ENCODE measurements at places on chromosomes 7 and 10.

- no peak for DNase-seq
- H3K4me1 ChIP-seq = no peaks in the 10 kb centered on the region
- no peak overlapping the region for H3K4me3 ChIP-seq
- H3K36me3 ChIP-seq = no peaks in the 10 kb centered on the region
- no peaks in the 10 kb centered on the region for H3K27me3 ChIP-seq
- H3K27ac ChIP-seq = no peak overlapping the region
Observed at GRCh38 chr10:120077707-120078492, 185.4 kb downstream of the SEC23IP start.

GRCh38 chr7:146655928-146656797 is 539.6 kb downstream of the CNTNAP2 start:
- H3K36me3 ChIP-seq = no peaks in the 10 kb centered on the region
- no peaks in the 10 kb centered on the region for H3K27me3 ChIP-seq
- DNase-seq = no peak
- H3K4me3 ChIP-seq = no peak overlapping the region
- no peak overlapping the region for H3K27ac ChIP-seq

DNA sequence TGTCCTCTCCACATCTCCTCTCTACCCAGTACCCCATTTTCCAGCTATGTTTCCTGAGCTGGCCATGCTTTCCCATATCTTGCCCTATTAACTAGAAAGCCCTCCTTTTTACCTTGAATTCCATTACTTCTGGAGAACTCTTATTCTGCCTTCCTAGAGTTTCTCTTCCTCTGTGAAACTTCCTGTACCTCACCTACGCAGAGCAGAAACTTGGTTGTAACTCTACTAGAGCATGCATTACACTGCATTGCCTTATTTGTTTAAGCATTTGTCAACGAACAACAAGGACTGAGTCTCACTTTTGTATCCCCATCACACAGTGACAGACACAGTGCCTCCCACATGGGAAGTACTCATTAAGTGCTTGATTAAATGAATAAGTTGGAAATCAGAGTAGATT is 36.4 kb downstream of the VCL start:
- no peak overlapping the region for H3K27ac ChIP-seq
- H3K27me3 ChIP-seq = no peaks in the 10 kb centered on the region
- no peaks in the 10 kb centered on the region for H3K36me3 ChIP-seq

DNA sequence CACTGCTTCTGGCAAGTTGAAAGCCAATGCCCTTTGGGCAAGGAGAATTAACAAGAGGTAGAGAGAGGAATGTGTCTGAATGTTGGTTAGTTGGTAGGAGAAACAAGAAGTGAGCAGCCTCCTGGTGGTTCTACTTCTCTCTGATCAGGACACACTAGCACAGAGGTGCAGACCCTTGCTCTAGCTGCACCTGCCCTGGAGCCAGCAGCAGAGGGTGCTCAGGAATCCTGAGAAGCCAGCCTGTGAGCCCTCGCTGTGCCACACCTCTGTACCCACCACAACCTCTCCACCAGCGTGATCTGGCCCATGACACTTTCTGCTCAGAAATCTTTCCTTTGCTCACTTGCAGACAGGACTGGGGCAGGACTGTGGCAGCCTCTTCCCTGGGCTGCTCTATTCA is 364.7 kb downstream of the RPS24 start:
- no peaks in the 10 kb centered on the region for H3K4me1 ChIP-seq
- no peaks in the 10 kb centered on the region for H3K27me3 ChIP-seq
- no peaks in the 10 kb centered on the region for H3K36me3 ChIP-seq
- H3K27ac ChIP-seq = no peak overlapping the region
- H3K4me3 ChIP-seq = no peak overlapping the region
- DNase-seq = no peak

DNA sequence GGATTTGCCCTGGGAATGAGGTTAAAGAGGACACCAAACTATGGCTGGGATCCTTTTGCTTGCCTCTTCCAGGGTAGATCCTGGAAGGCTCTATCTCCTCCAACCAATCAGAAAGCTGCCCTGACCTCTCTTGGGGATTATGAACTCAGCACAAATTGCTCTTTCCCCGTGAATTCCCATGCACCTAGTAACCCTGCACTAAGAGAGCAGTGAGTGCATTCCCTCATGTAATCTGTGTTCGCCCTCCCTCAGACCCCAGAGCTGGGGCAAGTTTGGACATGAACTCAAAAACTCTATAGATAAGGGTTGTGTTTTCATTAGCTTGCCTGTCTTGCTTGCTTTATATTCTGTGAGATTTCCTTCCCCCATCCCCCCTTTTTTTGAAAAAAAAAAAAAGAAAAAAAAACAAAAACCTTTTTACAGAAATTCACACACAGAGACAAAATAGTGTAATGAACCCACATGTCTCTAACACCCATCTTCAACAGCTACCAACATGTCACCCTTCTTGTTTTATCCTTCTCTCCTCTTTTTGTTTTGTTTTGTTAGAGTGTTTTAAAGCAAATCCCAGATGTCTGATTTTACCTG is 225.5 kb upstream of the TCF7L2 start:
- H3K27me3 ChIP-seq = no peaks in the 10 kb centered on the region
- peaks cover 4% of the 10 kb centered on the region for H3K4me1 ChIP-seq
- no peak overlapping the region for H3K27ac ChIP-seq
- DNase-seq = no peak
- no peaks in the 10 kb centered on the region for H3K36me3 ChIP-seq
- H3K4me3 ChIP-seq = no peak overlapping the region

GRCh38 chr10:4066581-4067390 is 281.8 kb upstream of the KLF6 start:
- H3K4me1 ChIP-seq = peaks cover 6% of the 10 kb centered on the region
- H3K27ac ChIP-seq = no peak overlapping the region
- no peak overlapping the region for H3K4me3 ChIP-seq
- H3K36me3 ChIP-seq = no peaks in the 10 kb centered on the region

GRCh38 chr10:72524489-72524888 is 101.4 kb downstream of the MICU1 start:
- H3K27me3 ChIP-seq = no peaks in the 10 kb centered on the region
- no peak overlapping the region for H3K4me3 ChIP-seq
- H3K36me3 ChIP-seq = no peaks in the 10 kb centered on the region
- no peak overlapping the region for H3K27ac ChIP-seq
- H3K4me1 ChIP-seq = no peaks in the 10 kb centered on the region

DNA sequence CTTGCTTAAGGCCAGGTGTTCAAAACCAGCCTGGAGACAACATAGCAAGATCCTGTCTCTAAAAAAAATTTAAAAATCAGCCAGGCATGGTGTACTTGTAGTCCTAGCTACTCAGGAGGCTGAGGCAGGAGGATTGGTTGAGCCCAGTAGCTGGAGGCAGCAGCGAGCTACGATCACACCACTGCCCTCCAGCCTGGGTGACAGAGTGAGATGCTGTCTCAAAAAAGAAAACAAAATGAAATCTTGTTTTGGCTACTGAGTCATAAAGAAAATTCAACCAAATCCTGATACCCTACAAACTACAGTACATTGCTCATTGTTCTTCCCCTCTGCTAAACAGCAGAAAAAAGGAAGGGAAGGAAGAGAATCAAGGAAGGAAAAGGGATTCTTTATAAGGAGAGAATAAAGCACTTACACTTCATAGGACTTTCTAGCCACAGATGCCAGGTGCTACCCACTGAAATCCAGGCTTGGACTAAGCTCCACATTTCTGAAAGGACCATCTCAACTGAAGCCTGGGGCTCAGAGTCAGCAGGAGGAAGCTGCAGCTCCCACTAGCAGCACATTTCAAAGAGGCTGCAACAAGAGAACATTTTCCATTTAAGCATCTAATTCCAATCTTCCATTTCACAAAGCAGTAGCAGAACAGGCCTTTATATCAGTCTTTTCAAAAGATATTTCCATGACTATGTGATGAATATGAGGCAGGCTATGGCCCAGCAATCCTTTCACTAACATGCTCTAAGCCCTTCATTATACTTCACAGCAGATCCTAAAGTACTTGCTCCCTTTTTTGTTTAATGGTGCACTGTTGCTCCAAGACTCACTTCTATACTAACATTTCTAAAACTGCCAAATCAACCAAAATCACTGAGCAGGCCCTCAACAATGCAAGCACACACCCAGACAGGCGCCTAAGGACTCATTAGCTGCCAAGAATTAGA is 13.5 kb downstream of the TNPO3 start:
- peaks cover 5% of the 10 kb centered on the region for H3K4me1 ChIP-seq
- no peaks in the 10 kb centered on the region for H3K36me3 ChIP-seq
- H3K27ac ChIP-seq = no peak overlapping the region
- H3K4me3 ChIP-seq = no peak overlapping the region

GRCh38 chr7:68857571-68857970 is 740.7 kb upstream of the AUTS2 start:
- H3K27me3 ChIP-seq = no peaks in the 10 kb centered on the region
- DNase-seq = no peak
- H3K36me3 ChIP-seq = no peaks in the 10 kb centered on the region
- no peak overlapping the region for H3K4me3 ChIP-seq
- no peak overlapping the region for H3K27ac ChIP-seq
- no peaks in the 10 kb centered on the region for H3K4me1 ChIP-seq

- H3K36me3 ChIP-seq = no peaks in the 10 kb centered on the region
- peak overlapping the region; percentile 39 for H3K27ac ChIP-seq
- no peak for DNase-seq
- peaks cover 15% of the 10 kb centered on the region for H3K4me1 ChIP-seq
Observed at GRCh38 chr10:126930883-126931503, 25.8 kb downstream of the DOCK1 start.

DNA sequence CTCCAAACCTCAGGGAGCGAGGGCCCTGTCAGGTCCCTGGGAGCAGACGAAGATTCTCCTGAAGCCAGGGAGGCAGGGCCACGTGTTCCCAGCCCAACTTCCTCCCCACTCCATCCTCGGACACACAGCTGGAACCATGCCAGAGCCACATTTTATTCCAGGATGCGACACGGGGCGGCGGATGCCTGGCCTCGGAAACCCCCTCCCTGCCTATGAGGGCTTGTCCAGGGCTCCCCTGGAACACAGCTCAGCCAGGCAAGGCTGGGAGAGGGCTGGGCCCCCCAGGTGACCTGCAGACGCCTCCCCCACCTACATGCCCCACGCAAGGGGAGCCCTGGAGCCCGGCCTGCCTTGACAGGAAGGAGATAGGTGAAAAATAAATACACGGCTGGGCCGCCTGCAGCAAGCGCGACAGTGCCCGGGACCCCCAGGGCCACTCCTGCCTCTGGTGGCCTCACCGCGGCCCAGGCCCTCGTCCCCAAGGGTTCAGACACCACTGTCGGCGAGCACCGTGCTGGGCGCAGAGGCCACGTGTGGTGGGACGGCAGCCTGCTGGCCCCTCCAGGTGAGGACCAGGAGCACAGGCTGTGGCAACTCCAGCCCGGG is 21.5 kb downstream of the GET4 start:
- H3K27ac ChIP-seq = no peak overlapping the region
- H3K4me1 ChIP-seq = peaks cover 6% of the 10 kb centered on the region

DNA sequence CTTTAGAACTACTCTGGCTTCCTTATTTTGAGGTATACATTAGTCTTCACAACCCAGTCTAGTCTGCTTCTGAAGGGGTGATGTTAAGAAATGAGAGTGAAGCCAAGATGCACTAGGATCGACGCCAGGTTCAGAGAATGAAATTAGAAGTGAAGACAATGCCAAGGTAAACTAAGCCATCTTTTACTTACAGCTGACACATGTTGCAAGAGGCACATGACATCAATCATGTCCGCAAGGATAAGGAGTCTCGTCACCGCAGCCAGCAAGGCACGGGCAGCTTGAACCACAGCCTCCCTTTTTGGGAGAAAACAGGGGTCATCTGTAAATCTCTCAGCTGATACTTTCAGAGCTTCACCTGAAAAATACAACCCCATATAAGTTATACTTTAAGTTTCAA is 156.7 kb downstream of the CTNNA3 start:
- no peak overlapping the region for H3K27ac ChIP-seq
- no peaks in the 10 kb centered on the region for H3K36me3 ChIP-seq
- no peak overlapping the region for H3K4me3 ChIP-seq
- H3K4me1 ChIP-seq = peaks cover 3% of the 10 kb centered on the region

GRCh38 chr10:25036381-25036780 is 20.0 kb downstream of the THNSL1 start:
- no peaks in the 10 kb centered on the region for H3K27me3 ChIP-seq
- no peak overlapping the region for H3K27ac ChIP-seq
- no peaks in the 10 kb centered on the region for H3K36me3 ChIP-seq
- H3K4me3 ChIP-seq = no peak overlapping the region
- no peak for DNase-seq

- H3K4me3 ChIP-seq = no peak overlapping the region
- no peak for DNase-seq
- H3K36me3 ChIP-seq = no peaks in the 10 kb centered on the region
- H3K27ac ChIP-seq = no peak overlapping the region
Observed at GRCh38 chr10:44922021-44922420, 10.9 kb downstream of the TMEM72 start.

DNA sequence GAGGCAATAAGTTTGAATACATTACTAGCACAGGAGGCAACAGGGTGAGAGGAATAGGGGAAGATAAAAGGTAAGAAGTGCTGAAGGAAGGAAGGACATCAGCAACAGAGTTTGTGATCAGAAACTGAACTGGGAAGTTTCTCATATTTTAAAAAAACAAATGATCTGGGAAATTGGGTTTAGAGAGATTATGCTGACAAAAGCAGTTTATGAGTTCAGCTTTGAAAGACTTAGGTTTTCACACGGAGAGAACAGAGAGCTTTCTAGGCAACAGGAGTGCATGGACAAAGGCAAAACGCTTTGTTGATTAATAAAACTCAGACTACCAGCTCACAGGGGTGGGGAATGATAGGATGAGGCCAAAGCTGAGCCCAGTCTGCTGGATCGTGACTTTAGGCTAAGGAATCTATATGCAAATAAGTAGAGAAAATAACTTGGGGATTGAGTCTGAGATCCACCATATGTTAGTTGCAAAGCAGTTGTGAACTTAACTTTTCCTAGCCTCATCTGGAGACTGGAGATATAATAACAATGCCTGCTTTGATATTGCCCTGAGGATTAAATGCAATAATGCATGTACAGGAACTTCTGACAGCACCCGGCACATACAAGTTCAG is 4.2 kb downstream of the OSBPL3 start:
- H3K4me3 ChIP-seq = no peak overlapping the region
- H3K27me3 ChIP-seq = no peaks in the 10 kb centered on the region
- no peak for DNase-seq
- no peaks in the 10 kb centered on the region for H3K36me3 ChIP-seq

DNA sequence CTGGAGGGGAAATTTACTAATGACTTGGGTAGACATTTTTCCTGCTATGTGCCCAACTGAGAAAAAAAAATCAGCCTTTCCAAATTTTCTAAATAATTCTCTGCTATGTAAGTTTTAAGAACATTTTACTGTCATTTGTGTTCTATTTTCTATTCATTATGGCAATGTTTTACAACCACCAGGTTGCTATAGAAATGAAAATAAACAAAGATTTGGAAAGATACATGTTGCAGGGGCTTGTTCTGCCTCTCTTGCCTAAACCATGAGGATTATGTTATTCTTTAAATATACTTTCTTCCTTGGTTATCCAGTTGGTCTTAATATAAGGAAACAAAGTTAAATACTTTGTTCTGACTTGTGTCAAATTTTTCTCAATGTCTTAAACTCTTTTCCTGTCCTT is 257.2 kb downstream of the TWIST1 start:
- H3K4me1 ChIP-seq = no peaks in the 10 kb centered on the region
- no peaks in the 10 kb centered on the region for H3K36me3 ChIP-seq
- no peaks in the 10 kb centered on the region for H3K27me3 ChIP-seq

Data from ovary (tissue), 10 donors.